Kidney capillary endothelial cell (primary cell): ENCODE measurements at places on chromosomes 4 and X.
A peak's percentile ranks its signal among the peaks of the same experiment; 100 is the strongest.

- DNase-seq, result peak; percentile 42
Measured at GRCh38 chrX:34528081-34528480, 129.0 kb downstream of the TMEM47 start.

- DNase-seq, result no peak
Measured at GRCh38 chr4:98248934-98249333, 12.2 kb upstream of the RAP1GDS1 start.

GRCh38 chr4:176187624-176188023 lies 7.8 kb downstream of the SPATA4 start:
- DNase-seq, result no peak

DNA sequence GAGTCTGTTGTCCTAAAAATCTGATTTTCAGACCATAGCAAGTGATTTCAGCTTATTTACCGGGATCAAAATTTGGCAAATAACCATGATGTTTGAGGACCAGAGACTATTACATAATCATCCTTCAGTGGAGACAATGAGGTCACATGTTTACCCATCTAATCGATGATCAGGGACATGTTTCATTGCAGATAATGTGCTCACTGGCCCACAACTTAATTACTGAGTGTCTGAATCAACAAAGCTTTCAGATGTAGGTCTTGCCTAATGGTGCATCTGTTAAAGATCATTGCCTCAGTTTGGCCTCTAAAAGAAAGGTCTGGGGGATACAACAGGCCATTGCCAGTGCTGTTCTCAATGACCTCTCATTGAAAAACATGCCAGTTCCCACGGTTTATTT lies 42.8 kb upstream of the KLHL34 start:
- no peak for DNase-seq

DNA sequence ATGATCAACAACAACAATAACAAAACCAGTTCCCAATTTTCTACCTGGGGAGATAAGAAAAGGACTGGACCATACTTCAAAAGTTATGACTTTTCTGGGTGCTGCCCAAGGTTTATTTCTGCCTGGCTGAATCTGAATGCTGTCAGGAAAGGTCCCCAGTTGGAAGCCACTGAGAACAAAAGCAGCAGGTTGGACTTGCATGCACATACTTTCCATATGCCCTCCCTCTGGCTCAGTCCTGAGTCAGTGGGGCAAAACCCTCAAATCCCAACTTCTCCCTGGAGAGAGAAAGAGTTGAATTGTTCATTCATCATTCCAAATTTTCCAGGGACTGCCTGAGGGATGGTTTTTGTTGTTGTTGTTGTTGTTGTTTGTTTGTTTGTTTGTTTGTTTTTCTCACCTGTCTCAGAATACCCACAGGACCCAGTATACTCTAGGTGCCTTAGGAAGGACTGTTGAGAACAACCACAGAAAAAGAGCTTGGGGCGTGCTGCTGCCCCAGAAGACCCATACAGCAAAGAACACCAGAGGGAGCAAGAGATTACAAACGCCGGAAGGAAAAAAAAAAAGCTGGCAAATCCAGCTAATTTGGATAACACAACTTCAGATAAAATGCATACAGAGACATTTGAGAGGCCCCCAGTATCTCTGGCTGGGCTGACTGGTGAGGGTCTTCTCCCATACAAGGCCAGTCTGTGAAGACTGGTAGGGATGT lies 138.9 kb upstream of the INPP4B start:
- no peak for DNase-seq

- DNase-seq, result no peak
Measured at GRCh38 chrX:2566055-2566454, 65.3 kb upstream of the DHRSX start.

DNA sequence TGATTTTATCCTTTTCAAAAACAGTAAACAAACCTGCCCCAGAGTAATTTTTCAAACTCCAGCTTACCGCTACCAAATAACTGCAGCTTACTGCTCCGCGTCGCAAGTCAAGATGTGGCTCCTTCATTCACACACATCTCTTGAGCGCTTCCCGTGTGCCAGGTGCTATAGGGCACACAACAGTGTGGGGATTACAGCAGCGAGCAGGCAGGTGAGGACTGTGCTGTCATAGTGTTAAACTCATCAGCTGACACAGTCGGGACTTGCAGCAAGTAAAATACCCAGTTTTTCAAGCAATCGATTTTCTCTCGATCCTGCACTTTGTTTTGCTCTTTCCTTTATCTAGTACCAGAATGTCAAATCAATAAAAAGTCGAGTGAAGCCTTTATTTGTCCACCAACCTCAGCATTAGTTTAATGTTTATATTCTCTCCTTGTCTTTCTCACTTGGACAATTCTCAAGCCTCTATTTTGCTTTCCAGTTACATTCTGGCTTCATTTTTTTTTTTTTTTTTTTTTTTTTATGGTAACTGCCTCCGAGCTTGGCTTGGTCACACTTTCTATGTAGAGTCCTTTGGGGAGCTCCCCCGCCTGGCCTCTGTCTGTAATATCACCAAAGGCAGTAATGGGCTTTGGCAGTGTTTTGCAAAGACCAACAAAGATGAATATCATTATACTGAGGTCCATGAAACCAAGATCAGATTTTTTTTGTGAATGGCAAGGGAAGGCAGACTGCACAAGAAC lies 8.3 kb upstream of the ASB5 start:
- DNase-seq, result peak; percentile 32

DNA sequence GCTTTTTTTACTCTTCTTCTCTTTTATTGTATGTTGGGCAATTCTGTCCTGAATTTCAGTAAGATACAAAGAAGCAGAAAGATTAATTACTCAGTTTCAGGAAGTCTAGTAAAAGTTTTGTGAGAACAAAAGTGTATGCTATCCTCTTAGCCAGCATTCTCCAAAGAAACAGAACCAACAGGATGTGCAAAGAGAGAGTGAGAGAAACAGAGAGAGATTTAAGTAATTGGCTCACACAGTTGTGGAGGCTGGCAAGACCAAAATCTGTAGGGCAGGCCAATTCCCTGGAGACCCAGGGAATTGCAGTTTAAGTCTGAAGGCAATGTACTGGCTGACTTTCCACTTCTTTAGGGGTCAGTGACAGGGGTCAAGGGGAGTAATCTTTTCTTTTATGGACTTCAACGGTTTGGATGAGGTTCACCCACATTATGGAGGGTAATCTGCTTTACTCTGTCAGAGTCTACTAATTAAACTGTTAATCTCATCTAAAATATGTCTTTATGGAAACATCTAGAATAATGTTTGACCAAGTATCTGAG lies 59.2 kb upstream of the SLC39A8 start:
- DNase-seq, result no peak

DNA sequence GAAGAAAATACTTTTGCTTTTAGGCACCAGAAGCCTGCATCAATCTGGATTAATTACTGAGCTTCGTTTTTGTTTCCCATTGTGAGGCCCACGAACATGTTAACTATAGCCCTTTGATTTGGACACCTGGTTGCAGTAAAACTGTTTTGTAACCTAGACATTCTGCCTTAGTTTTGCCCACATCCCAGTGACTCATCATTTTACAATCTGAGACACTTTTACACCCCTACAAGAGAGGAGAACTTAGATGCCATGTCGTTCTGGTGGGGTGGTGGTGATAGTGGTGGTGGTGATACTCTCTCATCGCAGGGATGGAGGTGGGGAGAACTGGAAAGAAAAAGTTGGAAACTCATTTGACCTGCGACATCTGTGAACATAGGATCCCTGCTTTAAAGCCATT lies 1257.2 kb downstream of the ADGRL3 start:
- no peak for DNase-seq

DNA sequence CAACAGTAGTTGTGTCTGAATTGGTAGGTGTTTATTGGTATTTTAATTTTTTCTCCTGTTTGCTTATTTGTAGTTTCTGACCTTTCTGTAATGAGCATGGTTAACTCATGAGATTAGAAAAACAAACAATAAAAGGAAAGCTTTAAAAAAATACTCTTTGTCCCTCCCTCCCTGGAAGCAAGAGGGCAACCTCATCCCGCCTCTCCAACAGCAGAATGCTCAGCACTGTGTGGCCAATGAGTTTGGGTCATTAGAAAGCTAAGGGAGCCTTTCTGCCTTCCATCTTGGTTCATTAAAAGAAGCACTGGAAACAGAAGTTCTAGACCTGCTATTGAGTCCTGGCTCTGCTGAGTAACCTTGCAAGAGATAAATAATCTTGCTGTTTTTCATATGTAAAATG lies 33.9 kb downstream of the TRPC5 start:
- DNase-seq, result no peak

DNA sequence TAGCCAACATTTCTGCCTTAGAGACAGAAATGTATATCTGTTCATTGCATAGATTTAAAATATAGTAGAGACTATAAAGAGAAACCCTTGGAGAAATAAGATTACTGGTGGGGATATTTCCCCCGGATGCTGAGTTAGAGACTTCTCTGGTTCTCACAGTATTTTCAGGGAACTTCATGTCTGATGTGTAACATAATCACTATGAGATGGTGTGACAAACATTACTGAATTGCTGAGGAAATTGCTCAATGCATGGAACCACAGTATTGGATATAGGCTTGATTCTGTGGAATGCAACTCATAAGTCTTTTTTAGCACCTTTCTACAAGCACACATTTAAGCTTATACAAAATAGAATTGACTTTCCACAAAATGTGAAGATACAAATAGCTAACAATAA lies 152.7 kb downstream of the SOWAHB start:
- no peak for DNase-seq

DNA sequence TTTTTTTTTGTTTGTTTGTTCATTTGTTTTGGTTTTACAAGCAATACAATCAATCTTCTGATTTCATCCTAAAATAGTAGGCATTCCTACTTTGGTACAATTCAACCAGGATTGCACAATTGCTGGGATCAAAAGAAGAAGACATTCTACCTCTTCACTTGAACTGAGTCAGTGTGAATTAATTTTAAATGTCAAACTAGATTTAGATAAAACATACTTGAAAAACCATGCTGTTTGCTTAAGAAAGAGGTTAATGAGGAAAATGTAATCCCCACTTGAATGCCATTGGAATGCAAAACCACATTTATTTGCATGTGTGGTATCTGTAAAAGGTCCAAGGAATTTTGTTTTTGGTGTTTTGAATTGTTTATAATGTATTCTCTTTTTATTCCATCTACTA lies 40.5 kb downstream of the HAND2 start:
- DNase-seq, result no peak

DNA sequence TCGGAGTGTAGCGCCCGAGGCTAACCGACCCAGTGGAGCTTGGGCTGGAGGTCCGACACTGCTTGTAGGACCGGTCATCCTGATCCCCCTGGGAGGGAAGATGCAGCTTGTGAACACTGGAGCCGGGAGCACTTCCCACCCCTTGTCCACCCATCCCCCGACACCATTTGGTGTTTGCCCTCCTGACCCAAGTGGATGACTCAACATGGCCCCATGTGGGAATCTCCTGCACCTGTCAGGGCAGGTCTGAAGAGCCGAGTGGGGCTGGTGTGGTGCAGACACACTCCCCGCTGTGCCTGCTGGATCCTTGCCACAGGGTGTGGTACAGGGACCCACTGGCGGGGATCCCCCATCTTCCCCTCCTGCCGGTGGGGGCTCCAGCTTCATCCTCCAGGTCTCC lies 90.0 kb upstream of the AFAP1 start:
- DNase-seq, result no peak

GRCh38 chrX:35115205-35115604 lies 172.6 kb downstream of the FAM47B start:
- DNase-seq, result no peak

DNA sequence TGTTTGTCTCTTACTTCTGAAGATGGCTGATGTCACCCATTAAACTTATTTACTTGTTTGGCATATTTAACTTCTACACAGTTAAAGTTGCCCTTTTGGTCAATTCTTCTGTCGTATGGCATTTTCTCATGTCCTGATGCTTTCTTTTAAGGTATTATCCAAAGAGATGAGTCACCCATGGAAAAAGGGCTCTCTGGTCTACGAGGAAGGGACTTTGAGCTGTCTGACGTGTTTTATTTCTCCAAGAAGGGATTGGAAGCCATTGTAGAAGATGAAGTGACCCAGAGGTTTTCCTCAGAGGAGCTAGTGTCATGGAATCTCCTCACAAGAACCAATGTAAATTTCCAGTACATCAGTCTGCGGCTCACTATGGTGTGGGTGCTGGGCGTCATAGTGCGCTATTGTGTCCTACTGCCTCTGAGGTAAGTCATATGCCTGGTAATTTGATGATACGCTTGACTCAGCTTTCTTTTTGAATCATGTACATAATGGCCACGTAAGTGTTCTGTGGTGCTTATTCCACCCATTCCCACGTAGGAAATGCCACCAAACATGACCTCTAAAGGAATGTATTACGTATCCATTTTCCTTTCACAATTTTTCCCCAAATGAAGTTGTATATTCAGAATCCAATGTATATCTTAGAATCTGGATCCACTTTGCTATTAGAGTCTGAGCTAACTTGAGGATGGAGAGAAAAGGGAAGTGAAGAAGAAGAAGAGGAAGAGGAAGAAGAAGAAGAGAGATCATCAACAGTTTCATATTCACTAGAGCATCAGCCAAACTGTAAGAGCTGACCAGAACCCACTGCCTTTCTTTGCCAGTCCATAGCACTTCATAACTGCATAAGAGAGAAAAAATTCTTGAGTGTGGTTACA lies 45.7 kb downstream of the GPAT3 start:
- DNase-seq, result no peak

GRCh38 chr4:11623726-11624037 lies 195.0 kb upstream of the HS3ST1 start:
- no peak for DNase-seq

DNA sequence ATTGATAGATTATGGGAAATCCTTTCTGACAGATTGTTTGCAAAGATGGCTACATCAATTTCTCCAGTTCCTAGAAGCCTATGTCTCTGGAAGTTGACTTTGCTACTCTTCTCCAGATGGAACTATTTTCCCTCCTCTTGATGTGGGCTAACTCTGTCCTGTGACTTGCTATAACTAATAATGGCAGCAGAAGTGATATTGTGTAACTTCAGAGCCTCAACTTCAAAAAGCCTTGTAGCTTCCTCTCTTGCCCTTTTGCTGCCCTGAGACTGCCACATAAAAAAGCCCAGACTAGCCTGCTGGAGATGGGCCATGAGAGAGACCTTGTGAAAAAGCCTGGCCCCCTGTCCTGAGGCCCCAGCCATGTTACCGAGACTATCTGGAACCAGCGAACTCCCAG lies 210.7 kb upstream of the SLC7A11 start:
- DNase-seq, result no peak

DNA sequence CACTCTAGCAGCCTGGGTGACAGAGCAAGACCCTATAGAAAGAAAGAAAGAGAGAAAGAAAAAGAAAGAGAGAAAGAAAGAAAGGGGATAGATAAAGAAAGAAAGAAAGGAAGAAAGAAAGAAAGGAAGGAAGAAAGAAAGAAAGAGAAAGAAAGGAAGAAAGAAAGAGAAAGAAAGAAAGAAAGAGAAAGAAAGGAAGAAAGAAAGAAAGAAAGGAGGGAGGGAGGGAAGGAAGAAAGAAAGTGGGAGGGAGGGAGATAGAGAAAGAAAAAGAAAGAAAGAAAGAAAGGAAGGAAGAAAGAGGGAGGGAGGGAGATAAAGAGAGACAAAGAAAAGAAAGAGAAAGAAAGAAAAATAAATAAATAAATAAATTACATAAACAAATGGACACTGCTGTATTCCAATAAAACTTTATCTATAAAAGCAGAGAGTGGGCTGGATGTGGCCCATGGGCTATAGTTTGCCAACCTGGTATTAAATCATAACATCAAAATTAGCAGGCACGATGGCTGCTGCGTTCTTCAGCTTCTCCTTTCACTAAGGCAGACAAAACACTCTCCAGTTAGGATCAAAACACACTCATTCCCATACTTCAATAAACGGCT lies 165.0 kb downstream of the ZNF674 start:
- DNase-seq, result no peak
